Cardiac fibroblast (primary cell): ENCODE measurements at places on chromosomes 3 and 15.

DNA sequence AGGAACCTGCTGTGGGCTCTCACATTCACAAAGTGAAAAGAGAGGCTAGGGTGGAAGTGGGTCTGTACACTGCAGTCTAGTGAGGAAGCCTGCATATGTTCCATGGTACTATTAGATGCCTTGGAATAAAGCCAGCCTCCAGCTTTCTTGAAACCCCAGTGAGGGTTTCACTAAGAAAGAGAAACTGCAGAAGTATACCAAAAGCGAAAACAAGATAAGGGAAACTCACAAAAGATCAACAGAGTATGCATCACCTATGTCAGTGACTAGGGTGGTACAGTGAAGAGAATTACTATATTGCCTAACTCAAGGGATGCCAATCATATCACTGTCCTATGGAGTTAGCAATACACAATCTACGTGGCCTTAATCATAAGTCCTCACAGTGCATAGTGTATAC lies 212.5 kb upstream of the GADL1 start:
- DNase-seq, result peak; percentile 14

- peak; percentile 97 for DNase-seq
Measured at GRCh38 chr3:64345371-64345770, 120.1 kb upstream of the PRICKLE2 start.

DNA sequence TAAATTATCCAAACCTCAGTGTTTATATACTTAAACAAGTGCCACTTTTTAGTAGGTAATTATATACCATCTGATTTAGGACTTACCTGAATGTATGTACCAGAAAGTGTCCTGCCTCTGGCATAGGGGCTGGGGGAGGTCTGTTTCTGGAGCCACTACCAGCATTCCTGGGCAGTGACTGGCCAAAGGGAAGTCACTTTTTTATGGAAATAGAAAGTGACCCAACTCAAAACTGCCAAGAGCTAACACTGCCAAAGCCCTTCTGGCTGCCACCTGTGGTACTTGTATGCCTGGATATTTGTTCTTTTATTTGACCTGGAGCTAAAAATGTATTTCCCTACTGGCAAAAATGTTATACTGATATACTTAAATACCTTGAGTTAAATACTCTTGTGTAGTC lies 42.7 kb downstream of the ESYT3 start:
- DNase-seq, result no peak

GRCh38 chr15:51641490-51642130 lies 19.0 kb upstream of the DMXL2 start:
- no peak for DNase-seq

DNA sequence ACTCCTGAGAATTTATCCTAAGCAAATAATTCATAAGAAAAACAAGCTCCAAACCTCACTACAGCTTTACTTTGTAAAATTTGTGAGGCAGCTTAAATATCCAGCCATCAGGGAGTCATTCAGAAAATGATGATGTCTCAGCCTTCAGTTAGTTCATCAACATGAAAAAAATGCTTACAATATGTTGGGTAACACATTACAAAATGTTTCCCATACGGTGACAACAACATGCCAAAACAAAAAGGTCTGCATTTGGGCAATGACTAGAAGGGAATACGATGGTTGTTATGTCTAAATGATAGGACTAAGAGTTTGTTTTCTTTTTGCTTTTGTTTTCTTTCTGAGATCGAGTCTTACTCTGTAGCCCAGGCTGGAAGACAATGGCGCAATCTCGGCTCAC lies 47.0 kb upstream of the CFAP161 start:
- peak; percentile 54 for DNase-seq

- no peak for DNase-seq
Measured at GRCh38 chr3:45948311-45948781, 5.1 kb downstream of the CXCR6 start.

DNA sequence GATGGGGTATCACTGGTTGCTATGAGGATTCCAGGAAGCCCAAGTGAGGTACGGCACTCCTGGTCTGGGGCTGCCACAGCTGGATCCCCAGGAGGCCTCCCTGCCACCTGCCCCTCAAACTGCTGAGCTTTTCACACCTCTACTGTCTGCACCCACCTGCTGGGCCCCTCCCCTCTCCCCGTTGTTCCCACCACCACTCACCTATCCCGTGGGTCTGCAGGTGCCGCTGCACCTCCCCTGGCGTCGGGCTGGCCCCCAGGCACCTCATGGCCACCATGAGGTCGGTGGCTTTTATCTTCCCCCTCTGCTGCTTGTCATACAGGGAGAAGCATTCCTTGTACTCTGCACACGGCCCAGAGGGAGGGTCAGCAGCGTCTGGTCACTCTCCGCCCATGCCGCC lies 5.8 kb downstream of the CALML4 start:
- no peak for DNase-seq
